AG09309 (cell line): ENCODE measurements at places on chromosomes 6 and 20.
A peak's percentile ranks its signal among the peaks of the same experiment; 100 is the strongest.

DNA sequence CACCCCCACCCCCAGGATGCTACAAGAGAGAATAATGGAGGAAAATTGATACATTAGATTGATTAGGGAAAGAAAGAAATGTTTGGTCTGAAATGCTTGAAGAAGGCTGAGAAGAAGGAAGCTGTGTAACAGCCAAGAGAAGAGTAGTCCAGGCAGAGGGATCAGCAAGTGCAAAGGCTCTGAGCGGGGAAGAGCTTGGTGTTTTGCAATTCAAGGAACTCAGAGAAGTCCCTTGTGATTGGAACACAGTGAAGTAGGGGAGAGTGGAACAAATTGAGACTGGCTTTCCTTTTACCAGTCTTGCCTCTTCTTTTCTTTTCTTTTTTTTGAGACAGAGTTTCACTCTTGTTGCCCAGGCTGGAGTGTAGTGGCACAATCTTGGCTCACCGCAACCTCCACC is 76.6 kb upstream of the CHD6 start:
- no peak for DNase-seq

- peak; percentile 4 for DNase-seq
Observed at GRCh38 chr6:29847871-29848630, 20.4 kb downstream of the HLA-G start.

GRCh38 chr6:91268941-91269340 is 682.1 kb upstream of the MAP3K7 start:
- DNase-seq, result no peak

DNA sequence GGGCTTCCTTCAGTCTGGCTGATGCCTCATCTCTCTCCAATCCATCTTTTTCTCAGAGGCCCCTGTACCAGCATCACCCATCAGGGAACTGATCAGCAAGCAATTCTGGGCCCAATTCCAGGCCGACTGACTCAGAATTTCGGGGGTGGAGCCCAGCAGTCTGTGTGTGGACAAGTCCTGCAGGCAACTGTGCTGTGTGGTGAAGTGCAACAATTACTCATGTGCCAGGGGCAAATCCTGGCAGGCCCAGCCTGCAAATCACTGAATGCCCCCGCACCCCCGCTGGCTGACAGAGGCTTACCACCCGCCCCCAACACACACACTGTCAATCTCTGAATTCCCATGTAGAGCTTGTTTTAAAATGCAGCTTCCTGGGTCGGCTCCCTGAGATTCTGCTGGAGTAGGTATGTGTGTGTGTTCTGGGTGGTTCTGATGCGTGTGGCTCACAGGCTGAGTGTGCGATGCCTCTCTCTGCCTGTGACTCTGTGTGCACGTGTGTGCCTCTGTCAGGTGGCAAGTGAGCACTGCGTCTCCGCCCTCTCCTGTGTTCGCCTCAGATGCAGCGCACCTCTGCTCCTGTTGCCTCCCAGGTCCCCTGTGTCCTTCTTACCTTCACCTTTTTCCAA is 45.4 kb downstream of the SSR1 start:
- peak; percentile 85 for DNase-seq

- no peak for DNase-seq
Observed at GRCh38 chr6:72084992-72085569, 198.7 kb downstream of the RIMS1 start.

DNA sequence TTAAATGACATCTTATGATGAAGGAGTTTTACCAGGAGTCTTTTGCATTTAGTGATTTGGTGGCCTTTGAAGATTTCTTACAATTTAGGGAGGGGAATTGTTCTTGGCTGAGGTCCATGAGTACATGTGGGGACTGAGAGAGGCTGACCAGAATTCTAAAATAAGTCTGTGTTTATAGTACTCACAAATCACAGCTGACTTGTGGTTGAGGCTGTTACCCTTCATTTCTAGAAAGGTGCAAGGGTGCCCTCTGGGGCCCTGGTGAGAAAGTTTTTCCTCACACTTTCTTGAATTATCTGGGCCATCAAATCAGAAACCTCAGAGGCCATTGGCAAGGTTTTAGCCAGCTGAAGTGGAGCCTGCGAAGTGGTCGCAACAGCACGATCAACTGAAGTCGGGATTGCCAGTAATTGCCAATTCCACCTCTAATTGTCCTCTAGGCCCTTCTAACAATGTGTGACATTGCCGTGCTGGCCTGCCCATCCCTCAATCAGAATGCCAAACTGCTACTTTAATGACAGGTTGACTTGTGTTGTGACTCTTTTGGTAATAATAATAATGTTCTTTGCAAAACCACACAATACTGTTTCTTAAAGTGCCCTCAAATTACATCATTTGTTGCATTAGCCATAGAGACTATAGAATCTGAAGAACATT is 221.6 kb downstream of the OGFRL1 start:
- DNase-seq, result peak; percentile 48

DNA sequence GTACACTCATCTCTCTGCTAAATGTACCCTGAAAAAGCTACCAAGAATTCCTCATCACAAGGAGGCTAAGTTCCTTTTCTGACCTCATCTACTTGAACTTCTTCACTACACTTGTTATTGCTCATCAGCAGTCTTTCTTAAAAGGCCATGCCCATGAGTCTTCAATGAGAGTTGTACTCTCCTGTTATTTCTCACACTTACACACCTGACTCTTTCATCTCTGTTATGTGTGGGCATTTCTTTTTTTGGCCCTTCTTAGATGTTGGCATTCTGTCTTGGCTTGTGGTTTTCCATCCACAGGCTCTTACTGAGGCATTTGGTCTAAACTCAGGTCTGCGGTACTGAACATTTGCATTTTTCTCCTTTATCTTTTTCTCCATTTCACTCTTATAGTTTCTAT is 10.7 kb upstream of the SLC17A1 start:
- DNase-seq, result no peak

- DNase-seq, result no peak
Observed at GRCh38 chr6:141783585-141783984, 349.1 kb upstream of the GJE1 start.

- DNase-seq, result peak; percentile 63
Observed at GRCh38 chr6:16949716-16950115, 152.1 kb upstream of the STMND1 start.

DNA sequence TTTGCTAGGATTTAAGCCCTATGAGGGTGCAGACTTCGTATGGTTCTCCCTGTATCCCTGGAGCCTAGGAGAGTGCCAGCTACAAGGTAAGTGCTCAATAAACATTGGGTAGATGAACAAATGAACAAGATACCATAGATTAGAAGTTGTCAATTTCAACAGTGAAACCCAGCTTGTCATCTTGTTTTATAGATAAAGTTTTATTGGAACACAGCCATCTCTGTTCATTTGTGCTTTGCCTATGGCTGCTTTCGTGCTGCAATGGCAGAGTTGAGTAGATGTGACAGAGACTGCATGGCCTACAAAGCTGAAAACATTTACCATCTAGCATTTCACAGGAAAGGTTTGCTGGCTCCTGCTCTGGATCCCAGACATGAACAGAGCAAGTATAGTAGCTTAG is 5.6 kb downstream of the DAAM2 start:
- no peak for DNase-seq

DNA sequence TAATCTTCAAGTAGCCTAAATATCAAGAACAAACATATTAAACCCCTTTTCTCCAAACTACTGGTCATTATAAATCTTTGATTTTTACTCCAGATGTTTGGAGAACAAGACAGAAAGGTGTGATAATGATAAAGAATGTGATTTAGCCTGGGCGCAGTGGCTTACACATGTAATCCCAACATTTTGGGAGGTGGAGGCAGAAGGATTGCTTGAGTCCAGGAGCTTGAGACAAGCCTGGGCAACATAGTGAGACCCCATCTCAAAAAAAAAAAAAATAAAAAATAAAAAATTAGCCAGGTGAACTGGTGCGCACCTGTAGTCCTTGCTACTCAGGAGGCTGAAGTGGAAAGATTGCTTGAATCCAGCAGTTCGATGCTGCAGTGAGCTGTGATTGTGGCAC is 35.1 kb upstream of the FUCA2 start:
- no peak for DNase-seq

DNA sequence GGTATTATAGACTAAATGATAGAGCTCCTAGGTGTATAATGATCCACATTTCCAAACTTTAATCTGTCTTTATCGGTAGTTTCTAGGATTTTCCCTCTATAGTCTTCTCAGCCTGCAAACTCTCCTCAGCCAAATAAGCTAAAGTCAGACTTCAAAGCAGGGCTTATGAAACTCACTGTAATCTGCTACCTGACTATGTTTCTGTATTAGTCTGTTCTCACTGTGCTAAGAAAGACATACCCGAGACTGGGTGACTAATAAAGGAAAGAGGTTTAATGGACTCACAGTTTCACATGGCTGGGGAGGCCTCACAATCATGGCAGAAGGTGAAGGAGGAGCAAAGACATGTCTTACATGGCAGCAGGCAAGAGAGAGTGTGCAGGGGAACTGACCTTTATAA is 928.7 kb upstream of the ADGRB3 start:
- no peak for DNase-seq

DNA sequence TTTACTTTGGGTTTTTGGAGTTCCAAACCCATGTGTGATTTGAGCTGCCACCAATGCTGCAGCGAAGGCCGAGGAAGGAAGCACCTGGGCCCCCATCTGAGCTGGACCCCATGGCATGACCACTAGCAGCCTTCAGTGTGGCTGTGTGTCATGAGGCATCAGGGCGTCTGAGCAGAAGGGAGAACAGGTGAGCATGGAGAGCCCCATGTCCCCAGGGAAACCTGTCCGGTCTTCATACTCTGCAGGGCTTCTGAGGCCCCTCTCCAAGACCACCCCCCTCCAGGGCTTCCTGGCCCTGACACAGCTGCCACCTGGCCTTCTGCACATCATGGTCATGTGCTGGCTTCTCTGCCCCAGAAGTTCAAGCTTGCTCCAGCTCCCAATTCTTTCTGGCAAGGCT is 169.1 kb upstream of the CST7 start:
- no peak for DNase-seq

GRCh38 chr6:167824591-167825331 is 1.9 kb upstream of the AFDN start:
- no peak for DNase-seq

- no peak for DNase-seq
Observed at GRCh38 chr6:144119376-144119775, 24.0 kb upstream of the SF3B5 start.

DNA sequence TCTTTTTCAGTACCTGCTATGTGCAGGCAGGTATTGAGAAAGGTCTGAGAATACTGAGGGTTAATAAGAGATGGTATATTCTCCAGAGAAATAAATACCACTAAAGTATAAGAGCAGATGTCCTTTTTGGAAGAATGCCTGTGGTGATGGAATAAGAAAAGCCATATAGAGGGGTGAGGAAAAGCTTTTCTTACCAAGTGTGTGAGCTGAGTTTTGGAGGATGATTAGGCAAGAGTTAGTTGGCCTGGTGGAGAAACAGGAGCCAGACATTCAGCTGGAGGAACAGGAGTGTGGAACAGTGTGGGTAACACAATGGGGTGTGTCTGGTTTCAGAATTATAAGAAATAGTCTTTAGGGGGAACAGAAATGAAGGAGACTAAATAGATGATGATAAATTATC is 19.9 kb downstream of the ZNF451 start:
- no peak for DNase-seq

- no peak for DNase-seq
Observed at GRCh38 chr6:112114577-112115223, 27.3 kb downstream of the FAM229B start.

- DNase-seq, result no peak
Observed at GRCh38 chr6:11644601-11645000, 107.1 kb downstream of the TMEM170B start.

DNA sequence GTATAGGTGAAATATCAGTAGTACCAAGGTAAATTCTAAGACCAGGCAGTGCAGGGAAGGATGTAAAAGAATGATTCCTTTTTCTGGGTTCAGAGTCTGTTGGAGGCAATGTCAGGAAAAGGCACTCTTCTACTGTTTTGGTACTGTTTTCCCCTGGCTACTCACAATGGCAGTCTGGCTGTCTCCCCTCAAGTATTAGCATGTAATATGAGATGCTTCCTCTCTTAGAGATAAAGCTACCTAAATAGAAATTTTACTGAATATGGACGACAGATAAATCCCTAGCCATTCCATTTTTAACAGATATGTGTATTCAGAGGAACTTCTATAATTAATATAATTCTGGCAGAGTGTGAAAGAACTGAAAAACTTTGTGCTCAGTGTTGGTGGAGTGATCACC is 3.5 kb downstream of the RNF8 start:
- no peak for DNase-seq

DNA sequence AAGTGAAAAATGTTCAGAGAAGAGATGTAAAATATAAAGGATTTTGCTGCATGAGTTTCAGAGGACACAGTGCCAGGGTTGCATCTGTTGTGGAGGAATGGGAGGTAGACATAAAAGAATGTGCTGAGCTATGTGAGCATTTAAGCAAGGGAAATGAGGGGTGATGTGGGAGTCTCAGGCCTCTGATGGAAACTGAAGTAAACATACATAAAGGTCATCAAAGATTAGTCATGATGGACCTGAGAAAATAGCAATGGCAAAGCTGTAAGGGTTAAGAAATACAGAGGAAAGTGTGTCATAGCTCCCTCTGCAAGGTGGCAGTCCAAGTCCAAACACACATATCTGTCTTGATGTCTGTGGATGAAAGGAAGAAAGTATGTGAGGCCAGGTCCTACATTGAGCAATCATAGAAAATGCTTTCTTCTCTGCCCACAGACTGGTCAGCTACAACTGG is 306.6 kb upstream of the ECI2 start:
- no peak for DNase-seq

- peak; percentile 8 for DNase-seq
Observed at GRCh38 chr6:148935705-148936435, 189.0 kb downstream of the UST start.

DNA sequence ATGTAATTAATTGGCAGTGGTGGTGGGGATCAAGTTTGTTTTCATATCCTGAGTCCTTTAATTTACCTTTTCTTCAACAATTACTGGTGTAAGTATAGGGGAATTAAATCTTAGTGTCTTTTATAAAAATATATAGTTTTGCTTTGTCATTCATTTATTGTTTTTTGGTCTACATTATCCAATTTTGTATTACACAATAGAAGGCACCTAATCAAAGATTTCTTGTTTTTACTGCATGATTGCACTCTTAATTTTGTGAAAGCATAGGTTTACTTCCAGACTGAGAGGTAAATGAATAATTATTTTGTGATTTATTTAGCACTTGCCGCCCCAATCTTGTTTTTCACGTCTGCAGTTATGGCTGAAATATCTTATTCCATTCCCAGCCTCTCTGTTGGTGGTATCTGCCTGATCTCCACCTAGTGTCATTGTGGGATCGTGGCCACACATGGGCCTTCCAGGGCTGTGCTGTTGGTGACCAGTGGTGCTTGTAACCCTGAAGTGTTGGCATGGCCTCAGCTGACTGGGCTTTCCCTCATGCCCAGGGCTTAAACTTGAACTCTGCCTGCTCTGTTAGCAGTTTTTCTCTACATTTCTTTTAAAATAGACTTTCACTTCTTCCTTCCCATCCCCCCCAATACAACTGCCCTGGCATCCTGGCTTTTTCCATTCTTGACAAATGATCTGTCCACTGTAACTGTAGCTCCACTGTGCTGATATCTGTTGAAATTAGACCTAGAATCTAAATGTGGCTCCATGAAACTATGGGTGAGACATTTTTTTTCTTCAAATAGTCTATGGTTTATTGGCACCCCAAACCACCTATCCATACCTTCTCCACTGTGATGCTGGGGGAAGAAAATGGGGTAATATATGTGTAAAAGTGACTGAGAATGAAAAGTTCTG is 24.8 kb downstream of the E2F3 start:
- no peak for DNase-seq
